ENCODE measurements at places on chromosomes 7 and 10.

DNA sequence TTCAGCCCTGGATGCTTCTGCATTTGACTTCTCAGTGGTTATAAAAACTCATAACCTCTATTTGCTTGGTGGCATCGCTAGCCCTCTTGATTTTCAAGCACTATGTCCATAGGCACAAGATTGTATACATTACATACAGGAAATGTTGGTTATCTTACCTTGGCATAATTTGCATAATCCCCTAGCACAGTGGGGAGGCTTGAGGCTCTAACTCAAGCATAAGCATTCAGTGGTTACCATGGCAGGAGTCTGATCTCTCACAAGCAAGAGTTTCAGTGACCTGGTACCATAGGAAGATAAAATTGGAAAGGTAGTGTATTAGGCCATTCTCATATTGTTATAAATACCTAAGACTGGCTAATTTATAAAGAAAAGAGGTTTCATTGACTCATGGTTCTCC, 121.8 kb downstream of the PLXDC2 start:
- DNase-seq: no peak

GRCh38 chr10:96967847-96968246, 135.7 kb downstream of the LCOR start:
- no peak for DNase-seq

GRCh38 chr7:43040461-43040860, 72.0 kb upstream of the HECW1 start:
- DNase-seq: no peak

GRCh38 chr10:70599319-70599718, 3.2 kb downstream of the PRF1 start:
- DNase-seq: no peak

DNA sequence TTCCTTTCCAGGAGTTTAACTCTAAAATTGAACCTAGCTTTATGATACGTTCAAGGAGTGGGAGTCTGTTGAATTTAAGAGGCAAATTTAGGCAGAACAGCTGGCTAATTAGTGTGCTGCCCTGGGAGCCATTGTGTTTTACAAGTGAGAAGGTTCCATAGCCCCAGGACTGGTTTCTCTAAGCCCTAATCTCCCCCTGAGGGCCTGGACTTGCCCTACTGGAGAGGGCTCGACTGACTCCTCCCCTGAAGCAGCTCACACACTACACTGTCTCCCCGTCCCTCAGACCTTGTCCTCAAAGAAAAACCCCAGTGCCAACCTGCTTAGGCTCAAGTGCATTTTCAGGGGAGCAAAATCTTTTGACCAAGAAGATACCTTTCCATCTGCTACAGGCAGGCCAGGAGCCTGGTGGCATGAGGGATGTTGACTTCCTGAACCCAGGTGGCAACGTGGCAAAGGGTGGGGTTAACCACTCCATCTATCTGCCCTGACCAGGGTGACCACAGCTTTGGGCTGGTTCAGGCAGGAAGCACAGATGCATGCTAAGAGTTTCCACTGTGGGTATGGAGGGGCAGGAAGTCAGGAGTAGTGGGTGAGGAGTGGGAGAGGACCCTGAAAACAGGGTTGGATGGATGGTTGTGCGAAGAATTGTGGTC, 68.9 kb upstream of the CARD11 start:
- DNase-seq: no peak

DNA sequence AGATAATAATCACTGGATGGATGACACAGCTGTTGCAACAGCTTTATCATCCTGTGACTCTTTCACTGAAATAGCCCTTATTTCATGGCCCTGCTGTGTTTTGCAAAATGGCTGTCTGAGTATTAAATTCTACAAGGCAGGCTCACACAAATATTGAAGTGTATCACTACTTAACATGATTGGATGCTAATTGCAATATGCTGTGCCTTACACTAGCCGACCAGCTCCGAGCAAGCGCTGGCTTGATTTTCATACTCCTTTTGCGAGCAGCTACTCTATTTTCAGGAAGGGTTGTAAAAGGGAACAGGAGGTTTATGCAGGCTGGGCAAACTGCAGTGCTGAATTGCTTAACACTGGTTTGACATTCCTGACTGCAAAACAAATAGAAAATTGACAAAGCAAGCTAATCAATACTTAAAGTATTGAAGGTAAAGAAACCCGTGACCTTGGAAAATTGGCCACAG, 121.6 kb downstream of the CACNB2 start:
- DNase-seq: no peak
